ENCODE measurements at places on chromosomes 2 and 18. TPM values are rescaled to one million over a fixed set of nuclear protein-coding genes. Genes with fewer than 3 reads are reported as not detected.

Gene PASK
- 101 TPM for total RNA-seq

DNA sequence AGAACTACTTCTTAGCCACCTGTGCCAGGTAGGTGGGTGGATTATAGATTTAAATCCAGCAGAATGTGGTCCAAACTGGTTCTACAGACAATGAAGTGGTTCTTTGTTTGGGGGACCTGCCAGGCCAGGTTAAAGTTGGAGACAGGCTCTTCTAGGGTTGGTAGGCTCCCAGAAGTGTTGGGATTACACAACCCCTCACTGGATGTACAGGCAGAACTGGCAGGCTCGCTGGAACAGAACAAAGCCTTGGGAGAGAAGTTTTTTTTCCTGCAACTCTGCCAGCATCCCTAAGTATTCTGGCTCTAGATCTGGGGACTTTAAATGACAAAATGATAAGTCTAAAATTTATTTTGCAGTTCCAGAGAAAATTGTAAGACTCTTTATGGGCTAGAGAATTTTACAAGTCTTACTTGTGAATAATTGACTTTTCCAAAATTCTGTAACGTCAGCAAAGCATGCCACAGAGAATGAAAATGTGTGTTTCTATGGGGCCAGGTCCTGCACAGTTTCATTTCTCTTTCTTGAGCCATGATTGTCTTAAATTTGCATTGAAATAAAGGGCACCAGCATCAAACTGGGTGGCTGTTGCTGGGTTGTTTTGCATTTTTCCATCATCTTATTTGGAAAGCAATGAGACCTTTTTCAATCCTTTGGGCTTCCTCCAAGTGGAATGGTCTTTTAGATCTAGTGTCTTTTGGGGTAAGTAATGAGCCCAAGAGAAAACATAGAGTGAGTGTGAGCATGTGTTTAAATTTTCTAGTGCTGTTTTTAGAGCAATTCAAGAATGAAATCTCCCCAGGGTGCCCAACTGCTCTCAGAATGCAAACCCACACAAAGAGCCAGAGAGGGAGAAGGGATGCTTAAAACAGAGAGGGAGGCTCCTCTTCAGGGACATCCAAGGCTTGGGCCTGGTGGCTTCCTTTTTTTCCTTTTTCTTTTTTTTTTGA, 32.4 kb upstream of the ATL2 start:
- DNase-seq: no peak
- H3K4me1 ChIP-seq: no peaks in the 10 kb centered on the region
- no peak overlapping the region for H3K4me3 ChIP-seq
- no peaks in the 10 kb centered on the region for H3K36me3 ChIP-seq
- H3K27me3 ChIP-seq: peaks cover 3% of the 10 kb centered on the region
- H3K27ac ChIP-seq: no peak overlapping the region

- H3K27me3 ChIP-seq: no peaks in the 10 kb centered on the region
- peak; percentile 76 for DNase-seq
Measured at GRCh38 chr2:43174368-43174916, 52.0 kb downstream of the ZFP36L2 start.

- H3K36me3 ChIP-seq: peaks cover 6% of the 10 kb centered on the region
- peaks cover 56% of the 10 kb centered on the region for H3K4me1 ChIP-seq
- DNase-seq: no peak
- no peak overlapping the region for H3K27ac ChIP-seq
Measured at GRCh38 chr18:63975628-63976027, 5.7 kb downstream of the SERPINB8 start.

DNA sequence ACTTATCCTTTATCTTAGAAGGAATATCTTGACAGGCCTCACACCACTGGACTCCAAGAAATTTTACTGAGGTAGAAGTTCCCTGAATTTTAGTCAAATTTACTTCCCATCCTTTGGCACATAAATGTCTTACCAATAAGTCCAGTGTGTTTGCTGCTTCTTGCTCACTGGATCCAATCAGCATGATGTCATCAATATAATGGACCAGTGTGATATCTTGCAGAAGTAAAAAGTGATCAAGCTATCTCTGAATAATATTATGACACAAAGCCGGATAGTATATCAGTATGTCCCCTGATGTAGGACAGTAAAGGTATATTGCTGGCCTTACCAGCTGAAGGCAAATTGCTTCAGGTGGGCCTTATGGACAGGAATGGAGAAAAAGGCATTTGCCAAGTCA, 6.9 kb upstream of the GYPC start:
- H3K4me1 ChIP-seq: no peaks in the 10 kb centered on the region
- no peak overlapping the region for H3K4me3 ChIP-seq
- H3K27ac ChIP-seq: no peak overlapping the region
- DNase-seq: no peak
- H3K27me3 ChIP-seq: peaks cover 3% of the 10 kb centered on the region

DNA sequence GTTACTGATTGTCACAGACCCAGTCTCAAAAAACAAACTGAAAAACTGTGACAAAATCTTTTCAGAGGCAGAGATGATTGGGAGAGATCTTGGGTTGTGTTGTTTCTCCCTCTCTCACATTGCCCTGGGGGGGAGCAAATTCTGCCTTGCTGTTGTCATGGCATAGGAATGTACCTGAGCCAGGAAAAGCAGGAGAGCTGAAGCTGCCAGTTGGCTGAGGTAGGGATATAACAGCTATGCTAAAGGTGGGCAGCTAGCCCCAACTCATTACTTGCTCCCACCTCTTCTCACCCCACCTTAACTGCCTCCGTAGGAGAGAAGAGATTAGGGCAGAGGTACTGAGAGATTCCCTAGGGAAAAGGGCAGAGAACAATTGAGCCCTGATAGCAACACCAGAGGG, 299.3 kb downstream of the OSR1 start:
- no peak for DNase-seq
- no peaks in the 10 kb centered on the region for H3K4me1 ChIP-seq
- H3K27me3 ChIP-seq: no peaks in the 10 kb centered on the region
- no peak overlapping the region for H3K27ac ChIP-seq
- H3K4me3 ChIP-seq: no peak overlapping the region

Gene ACTG2
- 0.26 TPM for total RNA-seq

Gene POMC
- 5.9 TPM for total RNA-seq

- H3K4me1 ChIP-seq: peaks cover 17% of the 10 kb centered on the region
- no peaks in the 10 kb centered on the region for H3K27me3 ChIP-seq
- H3K27ac ChIP-seq: no peak overlapping the region
- DNase-seq: no peak
Measured at GRCh38 chr2:131056204-131056931, 36.9 kb downstream of the FAM168B start.

Gene ABHD3
- total RNA-seq: 29.2 TPM

Gene LRP1B
- not detected for total RNA-seq

DNA sequence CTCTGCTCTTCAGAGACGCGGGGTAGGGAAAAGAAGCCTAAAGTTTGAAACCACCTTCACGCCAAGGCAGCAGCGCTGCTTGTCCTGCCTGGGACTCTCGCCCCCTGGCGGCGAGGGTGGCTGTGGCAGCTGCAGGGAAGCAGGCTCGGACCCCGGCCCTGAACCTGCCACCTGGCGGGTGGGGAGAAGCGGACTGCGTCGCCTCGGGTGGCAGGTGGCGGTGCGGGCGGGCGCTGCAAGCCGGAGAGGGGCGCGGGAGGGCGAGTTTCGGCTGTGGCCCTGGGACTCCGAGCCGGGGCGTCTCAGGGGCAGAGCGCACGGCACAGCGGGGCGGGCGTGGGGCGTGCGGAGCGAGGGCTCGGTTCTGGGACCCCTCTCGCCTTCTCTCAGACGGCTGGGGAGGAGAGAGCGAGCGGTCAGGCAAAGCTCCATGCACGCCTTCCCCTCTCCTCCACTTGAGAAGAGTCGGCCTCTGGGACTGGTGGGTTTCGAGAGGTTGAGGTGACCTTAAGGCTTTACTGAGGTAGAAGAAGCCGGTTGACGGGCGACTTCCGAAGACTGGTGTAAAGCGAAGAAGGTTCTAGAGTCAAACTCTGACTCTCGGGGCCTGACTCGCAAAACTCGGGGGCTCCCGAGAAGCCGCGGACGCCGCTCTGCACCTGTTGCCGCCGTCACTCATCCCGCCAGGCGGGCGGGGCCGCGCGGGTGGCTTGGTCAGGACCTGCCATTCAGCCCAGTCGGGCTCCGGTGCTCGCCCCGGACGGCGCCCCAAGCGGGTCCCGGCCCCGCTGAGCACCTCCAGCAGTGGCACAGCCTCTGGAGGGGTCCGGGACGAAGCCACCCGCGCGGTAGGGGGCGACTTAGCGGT, 1.1 kb upstream of the BOLL start:
- H3K4me1 ChIP-seq: no peaks in the 10 kb centered on the region
- H3K27me3 ChIP-seq: peaks cover 27% of the 10 kb centered on the region

- no peak for DNase-seq
- peaks cover 15% of the 10 kb centered on the region for H3K27me3 ChIP-seq
- H3K36me3 ChIP-seq: no peaks in the 10 kb centered on the region
- peaks cover 8% of the 10 kb centered on the region for H3K4me1 ChIP-seq
Measured at GRCh38 chr18:46324087-46324955, 220.1 kb downstream of the HAUS1 start.

- H3K36me3 ChIP-seq: no peaks in the 10 kb centered on the region
- H3K4me3 ChIP-seq: no peak overlapping the region
- no peak for DNase-seq
- no peaks in the 10 kb centered on the region for H3K4me1 ChIP-seq
- no peaks in the 10 kb centered on the region for H3K27me3 ChIP-seq
Measured at GRCh38 chr2:169464466-169464865, 14.8 kb upstream of the BBS5 start.

DNA sequence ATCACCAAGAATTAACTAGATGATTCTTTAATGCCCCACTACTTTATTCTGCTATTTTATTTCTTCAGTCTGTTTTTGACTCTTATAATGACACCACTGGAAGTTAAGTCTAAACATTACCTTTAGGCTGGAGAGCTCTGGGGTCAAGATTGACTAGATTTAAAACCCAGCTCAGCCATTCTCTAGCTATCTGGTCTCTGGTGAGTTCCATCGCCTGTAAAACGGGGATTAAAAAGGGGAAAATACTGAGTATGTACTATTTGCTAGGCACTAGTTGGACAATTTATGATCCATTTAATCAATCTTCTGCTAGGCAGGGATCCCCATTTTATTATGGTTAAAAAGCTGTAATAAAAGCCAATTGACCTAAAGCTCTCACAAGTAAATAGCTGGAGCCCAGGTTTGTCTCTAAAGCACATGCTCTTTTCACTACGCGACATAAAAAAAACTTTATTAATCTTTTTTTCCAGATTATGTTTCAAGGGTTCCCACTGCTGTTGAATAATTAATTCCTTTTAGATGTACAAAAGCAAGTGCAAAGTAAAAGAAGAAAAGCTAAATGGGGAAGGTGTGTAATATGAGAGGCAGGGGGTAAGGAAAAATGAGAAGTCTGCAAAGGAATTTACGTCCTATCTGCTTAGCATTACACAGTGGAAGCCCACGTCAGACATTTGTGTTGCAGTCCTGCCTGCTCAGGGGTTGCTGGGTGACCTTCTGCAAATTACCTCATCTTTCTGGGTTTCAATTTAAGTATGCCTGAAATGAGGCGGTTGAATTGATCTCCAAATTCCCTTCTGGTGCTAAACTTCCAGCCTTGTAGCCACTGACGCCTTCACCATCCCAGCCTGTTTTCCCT, 918 bp upstream of the NABP1 start:
- DNase-seq: peak; percentile 58
- H3K27ac ChIP-seq: peak overlapping the region; percentile 98
- H3K4me1 ChIP-seq: peaks cover 55% of the 10 kb centered on the region
- H3K27me3 ChIP-seq: no peaks in the 10 kb centered on the region

GRCh38 chr2:26542194-26542455, 64.2 kb upstream of the OTOF start:
- H3K36me3 ChIP-seq: no peaks in the 10 kb centered on the region
- DNase-seq: no peak
- no peak overlapping the region for H3K27ac ChIP-seq
- peaks cover 11% of the 10 kb centered on the region for H3K27me3 ChIP-seq

- peaks cover 11% of the 10 kb centered on the region for H3K27me3 ChIP-seq
- no peak for DNase-seq
- H3K36me3 ChIP-seq: no peaks in the 10 kb centered on the region
Measured at GRCh38 chr2:239522002-239522739, 121.4 kb upstream of the HDAC4 start.

Gene TMEM182
- 2.1 TPM for total RNA-seq

Gene WDPCP
- total RNA-seq: 5.2 TPM

Gene HOXD9
- not detected for total RNA-seq

DNA sequence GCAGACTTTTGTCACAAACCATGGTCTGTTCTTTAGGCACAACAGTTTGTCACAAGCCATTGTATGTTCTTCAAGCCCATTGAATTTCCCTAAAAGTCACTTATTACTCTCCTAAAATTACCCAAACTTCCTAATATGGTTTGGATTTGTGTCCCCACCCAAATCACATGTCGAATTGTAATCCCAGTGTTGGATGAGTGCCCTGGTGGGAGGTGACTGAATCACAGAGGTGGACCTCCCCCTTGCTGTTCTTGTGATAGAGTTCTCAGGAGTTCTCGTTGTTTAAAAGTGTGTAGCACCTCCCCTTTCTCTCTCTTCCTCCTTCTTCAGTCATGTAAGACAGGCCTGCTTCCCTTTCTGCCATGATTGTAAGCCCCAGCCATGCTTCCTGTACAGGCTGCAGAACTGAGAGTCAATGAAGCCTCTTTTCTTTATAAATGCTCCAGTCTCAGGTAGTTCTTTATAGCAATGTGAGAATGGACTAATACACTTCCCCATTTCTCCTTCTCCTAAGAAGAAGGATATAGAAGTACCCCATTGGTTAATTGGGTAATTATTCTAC, 11.2 kb upstream of the GYPC start:
- no peak overlapping the region for H3K27ac ChIP-seq
- no peak overlapping the region for H3K4me3 ChIP-seq
- H3K4me1 ChIP-seq: no peaks in the 10 kb centered on the region
- peaks cover 5% of the 10 kb centered on the region for H3K36me3 ChIP-seq
- no peak for DNase-seq

Gene CENPA
- total RNA-seq: 16.6 TPM

DNA sequence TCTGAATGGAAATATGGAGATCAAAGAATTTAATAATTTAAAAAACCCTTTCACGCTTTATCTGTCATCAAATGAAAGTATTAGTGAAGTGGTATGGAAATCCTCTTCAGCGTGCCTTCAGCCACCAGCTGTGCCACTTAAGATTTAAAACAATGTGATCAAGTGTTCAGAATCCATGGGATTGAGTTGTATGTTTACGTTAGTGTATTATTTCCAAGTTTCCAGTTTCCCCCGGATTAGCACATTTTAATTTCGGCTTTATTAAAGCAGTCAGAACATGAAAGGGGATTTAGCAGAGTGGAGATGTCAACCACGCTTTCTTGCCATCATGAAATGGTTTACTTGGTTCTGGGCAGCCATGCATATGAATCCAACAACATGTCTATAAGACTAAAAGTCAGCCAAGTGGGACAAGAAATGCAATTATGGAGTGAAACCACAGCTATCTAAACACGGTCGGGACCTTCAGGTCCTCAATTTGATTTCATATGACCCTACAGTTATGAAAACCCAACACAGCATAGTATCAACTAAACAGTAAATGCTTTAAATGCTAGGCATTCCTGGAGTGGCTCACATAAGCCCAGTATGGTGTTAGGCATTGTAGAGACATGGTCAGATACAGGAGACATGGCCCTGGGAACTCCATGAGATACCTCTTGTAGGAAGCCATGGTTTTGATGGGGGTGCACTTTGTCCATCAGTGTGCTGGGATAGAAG, 224.9 kb upstream of the EPAS1 start:
- no peak overlapping the region for H3K27ac ChIP-seq
- no peak for DNase-seq
- H3K27me3 ChIP-seq: no peaks in the 10 kb centered on the region
- no peak overlapping the region for H3K4me3 ChIP-seq

All from activated T-helper 1 cell treated with anti-CD3 and anti-CD28 coated beads, Interleukin-12 subunit alpha, Interleukin-12 subunit beta, Interleukin-2, Interleukin-4 antibody, amounts not matched to agents 30 ng/mL and 10 ng/mL and 1 ng/mL, durations not matched to agents 14 hours and 24 hours and 36 hours (primary cell).